ENCODE measurements at places on chromosomes 12 and 14.

DNA sequence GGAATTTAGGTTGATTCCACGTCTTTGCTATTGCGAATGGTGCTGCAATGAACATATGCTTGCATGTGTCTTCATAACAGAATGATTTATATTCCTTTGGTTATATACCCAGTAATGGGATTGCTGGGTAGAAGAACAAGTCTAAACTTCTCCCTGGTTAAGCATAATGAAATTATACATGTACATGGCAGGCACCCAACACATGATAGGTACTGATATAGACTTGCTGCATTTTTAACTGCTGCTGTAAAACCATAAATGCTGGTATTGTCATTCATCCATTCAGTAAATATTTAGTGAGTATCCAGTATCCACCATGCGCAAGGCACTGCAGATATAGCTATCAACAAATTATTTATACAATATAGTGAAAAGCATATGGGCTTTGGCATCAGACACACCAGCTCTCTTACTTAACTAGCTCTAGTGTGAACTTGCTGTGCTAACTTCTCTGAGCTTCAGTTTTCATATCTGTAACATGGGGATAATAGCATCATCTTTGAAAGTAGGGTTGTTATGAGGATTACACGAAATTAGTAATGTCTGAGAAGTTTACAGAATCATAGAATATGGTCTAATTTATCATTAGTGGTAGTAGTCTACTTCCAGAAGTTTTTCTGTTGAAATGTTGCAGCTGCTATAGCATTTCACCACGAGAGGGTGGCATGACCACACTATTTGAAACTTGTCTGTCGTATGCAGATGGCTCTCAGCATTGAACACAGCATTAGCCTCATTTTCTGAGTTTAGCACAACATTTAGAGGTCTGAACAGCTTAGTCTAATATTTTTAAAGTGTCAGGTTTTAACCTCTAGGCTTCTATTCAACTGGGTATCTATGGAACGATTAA lies 32.0 kb upstream of the SEL1L start:
- no peak for DNase-seq

GRCh38 chr12:14240873-14241220 lies 124.6 kb upstream of the ATF7IP start:
- DNase-seq = no peak

DNA sequence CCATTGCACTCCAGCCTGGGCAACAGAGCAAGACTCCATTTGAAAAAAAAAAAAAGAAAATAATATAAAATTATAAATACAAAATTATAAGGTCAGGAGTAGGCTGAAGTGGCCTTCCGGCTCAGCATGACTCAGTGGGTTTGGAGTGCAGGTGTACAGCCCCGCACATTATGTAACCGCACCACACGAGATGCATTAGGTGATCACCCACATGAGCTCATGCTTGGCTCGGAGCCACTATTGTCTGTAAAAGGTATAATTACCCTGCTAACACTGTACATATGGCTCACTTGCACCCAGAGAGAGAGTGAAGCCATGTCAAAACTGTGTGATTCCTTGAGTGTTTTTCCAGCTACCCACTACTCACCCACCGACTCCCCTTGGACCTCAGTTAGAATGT lies 557.0 kb downstream of the SLC6A15 start:
- no peak for DNase-seq

- DNase-seq = no peak
These were observed 202.9 kb downstream of the AKAP6 start for GRCh38 chr14:32531942-32532515.

DNA sequence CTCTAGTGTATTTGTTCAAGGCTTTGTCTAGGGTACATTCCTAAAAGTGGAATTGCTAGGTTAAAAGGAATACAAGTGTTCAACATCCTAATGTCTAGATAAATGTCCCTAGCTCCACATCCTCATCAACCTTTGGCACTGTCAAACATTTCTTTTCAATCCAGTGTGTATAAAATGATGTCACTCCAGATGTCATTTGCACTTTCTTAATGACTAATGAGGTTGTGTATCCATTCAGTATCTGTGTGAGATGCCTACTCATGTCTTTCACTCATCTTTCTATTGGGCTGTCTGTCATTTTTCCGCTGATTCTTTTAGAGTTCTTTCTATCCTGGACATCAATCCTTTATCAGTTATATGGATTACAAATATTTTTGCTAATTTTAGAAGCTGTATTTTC lies 43.3 kb downstream of the ARMH4 start:
- no peak for DNase-seq

- no peak for DNase-seq
These were observed 16.7 kb upstream of the PAPLN start for GRCh38 chr14:73220634-73221033.

DNA sequence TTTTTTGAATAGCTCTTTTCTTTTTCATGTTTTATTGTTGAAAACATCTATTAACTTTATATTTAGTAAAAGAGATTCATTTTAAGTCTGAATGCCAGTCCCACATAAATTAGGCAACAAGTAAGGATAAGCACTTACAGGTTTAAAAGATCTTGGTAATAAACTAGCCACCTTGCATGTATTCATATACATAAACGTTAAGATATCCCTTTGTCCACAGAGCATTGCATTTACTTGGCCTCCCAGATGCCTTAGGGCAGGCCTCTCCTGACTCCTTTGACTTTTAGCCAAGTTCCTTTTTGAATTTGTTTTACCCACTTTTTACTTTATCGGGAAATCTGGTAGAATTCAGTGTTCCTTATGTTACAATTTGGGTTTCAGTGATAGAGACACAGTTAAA lies 331.7 kb downstream of the ETNK1 start:
- DNase-seq = no peak

- no peak for DNase-seq
These were observed 808 bp downstream of the ACIN1 start for GRCh38 chr14:23093991-23094665.

- no peak for DNase-seq
These were observed 488.9 kb downstream of the MDGA2 start for GRCh38 chr14:47186486-47186885.
